ENCODE measurements at places on chromosomes 2 and 18.

DNA sequence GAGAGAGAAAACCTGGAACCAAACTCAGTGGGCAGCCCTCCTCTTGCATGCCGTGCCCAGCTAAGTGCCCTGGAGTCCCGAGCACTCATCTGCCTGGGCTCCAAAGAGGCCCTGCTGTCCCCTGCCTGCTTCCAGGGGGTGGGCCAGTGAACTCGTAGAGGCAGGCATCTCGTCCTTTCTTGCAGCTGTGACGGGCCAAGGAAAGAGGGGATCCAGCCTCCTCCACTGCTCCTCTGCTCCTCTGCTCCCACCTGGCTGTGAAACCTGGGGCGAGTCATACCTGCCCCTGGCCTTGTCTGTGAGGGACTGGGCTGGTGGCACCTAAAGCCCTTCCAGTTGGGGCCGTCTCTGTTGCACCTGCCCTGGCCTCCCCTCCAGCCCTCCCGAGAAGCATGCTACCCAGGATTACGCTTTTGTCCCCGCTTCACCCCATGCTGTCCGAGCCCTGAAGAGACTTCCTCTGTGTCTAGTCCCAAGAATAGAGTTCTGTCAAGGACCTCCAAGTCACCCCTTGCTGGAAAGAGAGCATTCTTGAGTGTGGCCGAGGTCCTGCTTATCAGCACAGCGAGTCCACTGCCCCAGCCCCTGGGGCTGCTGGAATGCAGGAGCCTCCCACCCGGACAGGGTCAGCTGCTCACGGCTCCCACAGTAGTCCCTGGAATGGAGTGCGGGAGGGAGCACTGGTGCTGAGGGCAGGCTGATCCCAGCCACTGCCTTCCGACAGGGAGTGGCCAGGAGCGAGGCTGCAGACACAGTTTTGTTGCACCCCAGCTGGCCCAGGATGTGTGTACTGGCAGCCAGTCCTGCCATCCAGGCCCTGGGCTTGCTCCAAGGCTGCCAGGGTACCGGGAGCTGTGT, 14.3 kb downstream of the KCNK3 start:
- DNase-seq: peak; percentile 58

GRCh38 chr2:58502931-58503330, 261.8 kb upstream of the FANCL start:
- no peak for DNase-seq

GRCh38 chr18:32974421-32975162, 201.8 kb upstream of the KLHL14 start:
- no peak for DNase-seq

GRCh38 chr18:319720-320119, 51.9 kb upstream of the THOC1 start:
- no peak for DNase-seq

DNA sequence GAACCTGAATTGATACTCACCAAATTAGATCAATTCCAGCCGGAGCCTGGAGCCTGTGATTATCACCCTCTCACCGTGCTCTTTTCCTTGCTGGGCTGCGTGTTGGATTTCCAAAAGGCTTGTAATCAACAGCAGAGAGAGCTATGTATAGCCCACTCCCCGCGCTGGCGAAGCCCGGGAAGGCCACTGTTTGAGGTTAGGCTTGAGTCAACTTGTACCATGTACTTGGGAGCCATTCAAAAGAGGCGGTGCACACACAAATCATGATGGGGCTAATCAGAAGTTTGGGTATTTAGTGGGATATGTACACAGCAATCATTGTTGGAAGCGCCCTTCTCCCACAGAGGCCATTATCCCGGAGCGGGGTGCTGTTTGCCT, 151.6 kb downstream of the GLI2 start:
- no peak for DNase-seq

GRCh38 chr2:186612555-186613440, 22.9 kb downstream of the ITGAV start:
- no peak for DNase-seq

DNA sequence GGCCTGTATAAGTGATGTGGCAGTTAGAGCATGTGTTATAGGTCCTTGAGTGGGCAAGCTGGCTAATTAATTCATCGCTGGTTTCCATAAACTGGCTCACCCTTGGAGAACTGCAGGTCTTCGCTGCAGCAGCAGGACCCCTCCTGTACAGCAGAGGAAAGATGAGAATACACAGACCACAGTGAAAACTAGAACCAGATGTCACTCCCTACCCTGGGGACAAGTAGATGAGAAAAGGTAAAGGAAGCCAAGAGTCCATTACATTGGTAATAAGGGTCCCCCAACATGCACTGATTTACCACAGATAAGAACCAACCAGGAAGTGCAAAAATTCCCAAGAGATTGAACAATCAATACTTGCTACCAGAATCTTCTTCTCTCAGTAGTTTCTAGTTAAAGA, 415.6 kb upstream of the LYPD1 start:
- DNase-seq: no peak

GRCh38 chr2:127016329-127016728, 90.6 kb downstream of the BIN1 start:
- peak; percentile 73 for DNase-seq

DNA sequence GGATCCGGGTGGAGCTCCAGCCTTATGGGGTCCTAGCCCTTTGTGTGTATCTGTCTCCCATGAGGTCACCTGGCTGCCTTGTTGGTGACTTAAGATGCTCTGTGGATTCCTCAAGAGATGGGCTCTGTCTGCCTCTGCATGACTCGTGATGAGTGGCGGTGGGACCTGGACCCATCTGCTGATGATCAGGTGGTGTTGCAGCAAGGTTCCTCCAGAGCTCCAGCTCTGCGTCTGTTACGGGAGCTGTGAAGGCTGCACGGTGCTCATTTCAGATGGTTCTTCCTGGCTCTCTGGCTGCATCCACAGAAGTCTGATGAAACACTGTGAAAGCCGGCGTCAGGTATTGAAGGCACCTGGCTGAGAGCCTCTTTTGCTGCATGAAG, 2.4 kb downstream of the AGAP1 start:
- no peak for DNase-seq

GRCh38 chr2:81645745-81646301, 1341.3 kb upstream of the LRRTM1 start:
- no peak for DNase-seq

DNA sequence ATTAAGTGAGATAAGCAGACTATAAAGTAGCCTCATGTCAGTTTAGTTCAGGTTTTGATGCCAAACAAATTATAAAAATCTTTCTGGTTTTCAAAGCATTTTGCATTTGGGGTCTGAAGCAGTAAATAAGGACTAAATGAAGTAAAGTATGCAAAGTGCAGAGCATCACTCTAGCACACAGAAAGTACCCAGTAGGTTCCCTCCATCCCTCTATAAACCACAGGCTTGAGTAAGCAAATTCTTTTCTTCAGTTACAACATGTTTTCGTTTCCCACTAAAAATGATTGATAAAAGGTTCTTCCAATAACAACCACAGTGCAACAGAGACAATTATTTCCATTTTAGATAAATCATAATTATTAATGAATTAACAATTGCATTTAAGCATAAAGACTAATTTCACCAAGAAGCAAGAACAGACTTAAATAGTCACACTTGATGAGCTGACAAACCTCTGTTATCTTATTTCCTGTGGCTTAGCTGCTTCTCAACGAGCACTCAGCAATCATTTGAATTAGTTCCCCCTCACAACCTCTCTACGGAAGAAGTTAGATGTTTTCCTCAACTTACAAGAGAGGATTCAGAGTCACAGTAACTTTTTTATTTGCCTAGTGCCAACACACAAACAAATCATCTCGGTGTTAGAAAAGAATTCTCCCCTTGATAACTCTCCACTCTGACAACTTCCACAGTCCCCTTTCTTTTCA, 249.8 kb downstream of the NBAS start:
- no peak for DNase-seq

DNA sequence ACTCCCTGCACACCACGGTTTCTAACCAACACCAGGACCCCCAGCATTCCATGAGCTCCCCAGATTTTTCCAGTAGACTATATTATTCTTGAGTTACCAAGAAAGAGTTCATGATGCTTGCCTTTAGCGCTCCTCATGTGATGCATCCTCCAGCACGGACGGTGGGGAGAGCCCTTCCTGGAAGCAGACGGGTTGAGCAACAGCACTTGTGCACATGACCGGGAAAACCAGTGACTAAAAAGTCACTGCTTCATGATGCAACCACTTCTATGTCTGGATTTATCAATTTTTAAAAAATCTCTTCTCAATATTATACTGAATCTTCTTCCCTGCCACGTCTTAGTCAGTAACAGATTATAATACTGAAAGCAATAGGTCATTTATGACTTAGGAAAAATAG, 20.4 kb upstream of the DOK6 start:
- DNase-seq: no peak

- DNase-seq: no peak
Measured at GRCh38 chr18:75034937-75035336, 174.0 kb downstream of the PTGR3 start.

DNA sequence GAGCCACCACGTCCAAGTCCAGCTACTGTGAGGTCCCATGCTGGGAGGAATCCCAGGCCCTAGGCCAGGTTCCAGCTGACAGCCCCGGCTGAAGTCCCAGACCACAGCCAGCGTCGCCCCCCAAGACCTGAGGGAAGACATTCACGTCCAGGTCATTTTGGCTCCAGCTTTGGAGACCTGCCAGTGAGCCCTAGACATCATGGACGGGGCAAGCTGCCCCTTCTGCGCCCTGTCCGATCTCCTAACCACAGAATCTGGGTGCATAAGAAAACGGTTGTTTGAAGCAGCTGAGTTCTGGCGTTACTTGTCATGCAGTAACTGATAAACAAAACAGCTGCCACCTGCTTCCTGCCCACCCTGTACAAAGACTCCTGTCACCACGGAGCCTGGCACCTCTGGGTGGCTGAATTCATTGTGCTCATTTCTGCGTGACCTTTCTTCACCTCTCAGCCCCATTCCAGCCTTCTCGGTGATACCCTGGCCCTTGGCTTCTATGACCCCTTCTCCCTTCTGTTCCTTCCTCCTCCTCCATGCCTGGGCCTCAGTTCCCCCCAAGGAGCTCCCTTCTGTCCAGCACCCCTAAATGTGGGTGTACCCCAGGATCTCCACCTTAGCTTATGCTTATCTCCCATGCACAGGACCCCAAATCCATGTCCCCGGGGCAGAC, 72.6 kb upstream of the SMAD7 start:
- no peak for DNase-seq

DNA sequence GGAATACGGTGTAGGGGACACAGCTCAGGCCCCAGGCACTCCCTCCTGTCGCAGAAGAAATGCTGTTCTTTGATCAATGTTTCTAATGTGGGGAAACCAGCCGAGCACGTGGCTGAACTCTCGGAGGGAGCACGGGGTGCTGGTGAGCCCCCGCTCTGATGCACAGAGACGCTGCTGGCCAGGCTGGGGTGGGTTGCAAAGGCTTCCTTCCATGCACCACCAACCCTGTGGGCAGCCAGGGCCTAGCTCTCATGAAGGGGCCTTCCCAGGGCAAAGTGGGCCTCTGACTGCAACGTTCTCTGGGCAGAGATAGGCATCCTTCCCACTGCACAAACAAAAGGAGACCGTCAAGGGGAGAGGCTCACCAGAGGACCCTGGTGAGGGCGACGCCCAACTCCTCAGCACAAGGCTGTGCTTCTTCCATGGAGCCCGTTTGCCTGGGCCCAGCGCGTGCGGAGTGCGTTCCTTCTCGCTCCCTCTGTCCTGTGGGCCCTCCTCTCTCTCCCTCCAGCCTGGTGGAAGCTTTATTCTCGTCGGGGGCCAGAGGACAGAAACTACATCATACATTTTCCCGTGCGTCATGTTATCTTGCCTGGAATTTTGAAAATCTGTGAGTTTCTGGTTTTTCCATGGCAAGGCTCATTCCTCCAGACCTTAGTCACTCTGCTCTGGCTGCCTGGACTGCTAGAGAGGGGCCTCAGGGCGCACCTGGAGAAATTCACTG, 61.1 kb upstream of the SP3 start:
- DNase-seq: no peak

GRCh38 chr2:199409759-199410529, 47.8 kb downstream of the SATB2 start:
- DNase-seq: no peak

DNA sequence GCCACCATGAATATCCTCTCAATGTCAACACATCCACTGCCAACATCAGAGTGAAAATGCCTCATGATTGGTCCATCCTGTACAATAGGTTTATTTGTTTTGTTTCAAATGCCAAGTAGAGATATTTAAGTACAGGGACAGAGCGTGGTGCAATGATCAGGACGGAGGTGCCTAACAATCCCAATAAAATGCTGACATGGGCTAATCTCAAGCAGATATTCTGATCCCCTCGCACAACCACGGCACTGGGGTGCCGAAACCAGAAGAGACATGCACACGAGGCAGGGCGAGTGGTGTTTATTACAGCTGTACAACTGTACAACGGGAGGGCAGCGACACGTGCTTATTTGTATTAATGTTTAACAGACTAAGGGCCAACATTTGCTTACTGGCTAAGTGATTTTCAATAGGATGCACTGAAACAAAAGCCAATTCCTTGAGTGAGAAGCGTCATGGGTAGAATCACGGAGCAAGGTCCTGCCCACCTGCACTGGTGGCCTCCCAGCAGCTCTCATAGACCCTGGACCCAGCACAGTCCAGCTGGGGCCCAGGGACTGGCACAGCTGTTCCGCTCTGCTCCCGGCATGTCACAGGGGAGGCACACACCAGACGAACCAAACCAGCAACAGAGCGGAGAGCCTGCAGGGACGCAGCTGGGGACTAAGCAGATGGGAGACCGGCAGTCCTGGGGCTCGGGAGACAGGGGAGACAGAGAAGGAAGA, 101.4 kb downstream of the HDAC4 start:
- DNase-seq: peak; percentile 18

DNA sequence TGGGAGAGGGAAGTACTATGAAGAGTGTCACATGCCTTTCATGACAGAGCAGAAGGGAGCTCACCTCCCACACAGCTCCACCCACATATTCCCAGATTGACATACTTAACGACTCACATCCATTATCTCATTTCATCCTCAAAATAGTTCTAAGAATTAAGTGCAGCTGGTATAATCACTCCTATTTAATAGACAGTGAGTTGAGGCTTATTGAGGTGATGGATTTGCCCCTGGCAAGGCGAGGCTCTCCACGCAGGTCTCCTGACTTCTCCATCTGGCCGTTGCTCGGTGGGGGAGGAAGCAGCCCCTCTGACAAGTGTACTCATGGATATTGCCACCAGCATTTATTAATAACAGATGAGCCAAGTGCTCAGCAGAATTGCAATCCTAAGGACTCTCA, 81.4 kb downstream of the TGOLN2 start:
- DNase-seq: no peak

- DNase-seq: no peak
Measured at GRCh38 chr2:1808981-1809422, 64.7 kb upstream of the PXDN start.

DNA sequence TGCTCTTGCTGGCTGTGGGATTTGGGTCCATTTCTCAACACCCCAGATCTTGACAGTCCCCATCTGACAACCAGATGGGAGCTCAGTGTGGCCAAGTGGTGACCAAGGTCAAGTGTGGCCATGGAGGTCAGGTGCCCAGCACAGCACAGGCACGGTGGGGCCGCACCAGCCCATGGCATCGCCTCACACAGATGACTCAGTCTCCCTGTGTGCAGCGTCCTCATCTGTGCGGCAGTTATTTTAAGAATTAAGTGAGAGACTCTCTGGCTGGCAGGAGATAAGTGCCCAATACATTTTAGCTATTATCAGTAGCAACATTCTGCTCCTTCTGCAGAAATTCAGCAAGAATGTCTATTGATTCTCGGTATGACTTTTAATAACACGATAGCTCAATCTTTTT, 167.2 kb downstream of the DDX1 start:
- DNase-seq: no peak

All from upper lobe of left lung (tissue), 6 donors.